ENCODE measurements at places on chromosomes 4 and X.

DNA sequence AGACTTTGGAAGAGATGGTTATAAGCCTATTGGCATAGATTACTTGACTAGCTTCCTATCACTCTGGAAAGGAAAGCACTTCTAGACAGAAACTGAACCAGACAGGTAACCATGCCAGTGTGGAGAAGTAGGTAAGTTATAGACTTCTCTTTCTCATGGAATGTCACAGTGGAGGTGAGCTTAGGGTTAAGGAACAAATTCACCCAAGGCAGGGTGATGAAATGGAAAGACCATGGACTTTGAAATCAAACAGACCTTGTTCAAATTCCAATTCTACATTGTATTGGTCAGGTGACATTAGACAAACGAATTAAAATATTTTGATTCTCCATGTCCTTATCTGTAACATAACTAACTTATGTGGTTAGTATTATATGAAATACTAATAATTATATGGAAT, 7.7 kb upstream of the RAP1GDS1 start:
- DNase-seq: no peak

DNA sequence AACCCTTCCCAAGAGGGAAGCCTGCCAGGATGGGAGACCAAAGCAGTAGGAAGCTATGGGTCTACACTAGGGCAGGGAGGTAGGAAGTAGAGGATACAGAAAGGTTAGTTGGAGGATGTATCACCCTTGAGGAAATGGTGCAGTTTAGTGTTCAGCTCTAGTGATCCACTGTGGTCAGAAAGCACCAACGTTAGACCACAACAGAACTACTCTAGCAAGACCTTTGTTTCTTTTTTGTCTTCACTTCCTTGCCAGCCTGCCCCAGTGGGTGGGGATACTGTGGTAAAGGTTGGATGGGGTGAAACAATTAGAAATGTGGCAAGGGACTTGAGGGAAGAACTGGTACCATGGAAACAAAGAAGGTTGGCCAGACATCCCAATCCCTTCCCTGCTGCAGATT, 83.3 kb downstream of the DDIT4L start:
- DNase-seq: no peak

- no peak for DNase-seq
Observed at GRCh38 chr4:90624781-90625180, 497.6 kb downstream of the CCSER1 start.

- DNase-seq: no peak
Observed at GRCh38 chrX:21972721-21973120, 32.2 kb downstream of the SMS start.

DNA sequence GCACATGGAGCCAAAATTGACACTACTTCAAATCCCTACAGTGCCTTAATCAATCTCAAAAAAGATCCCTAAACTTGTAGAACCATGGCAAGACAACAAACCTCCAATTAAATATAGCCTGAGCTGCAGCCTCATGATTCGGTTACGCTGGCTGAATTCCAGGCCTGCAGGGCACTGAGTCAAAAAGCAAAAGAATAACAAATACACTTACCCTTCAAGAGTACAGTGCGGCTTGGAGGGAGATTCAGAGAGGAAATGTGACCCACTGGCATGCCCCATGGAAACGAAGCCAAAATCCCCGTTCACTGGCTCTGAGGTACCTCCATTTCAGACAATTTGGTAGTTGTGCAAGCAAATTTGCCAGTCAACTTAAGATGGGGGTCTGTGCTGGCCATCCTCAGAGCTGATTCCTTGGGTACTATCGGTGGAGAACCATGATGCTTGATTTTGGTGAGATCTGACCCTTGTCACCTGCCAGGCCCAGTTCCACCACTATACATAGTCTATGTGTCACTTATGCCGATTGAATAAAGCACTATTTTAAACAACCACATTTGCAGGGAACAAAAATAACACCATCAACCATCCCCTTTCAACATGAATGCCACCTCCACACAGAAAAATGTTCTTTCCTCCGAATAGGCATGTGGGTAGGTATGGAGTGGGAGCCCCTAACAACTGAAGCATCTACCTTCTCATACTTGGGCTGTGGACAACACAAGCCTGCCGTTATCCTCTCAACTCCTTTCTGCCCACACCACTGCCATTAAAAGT, 2.1 kb downstream of the C4orf54 start:
- DNase-seq: no peak

GRCh38 chr4:133152831-133153481, 3.9 kb downstream of the PCDH10 start:
- no peak for DNase-seq

GRCh38 chr4:39256436-39256835, 74.1 kb downstream of the WDR19 start:
- DNase-seq: no peak

DNA sequence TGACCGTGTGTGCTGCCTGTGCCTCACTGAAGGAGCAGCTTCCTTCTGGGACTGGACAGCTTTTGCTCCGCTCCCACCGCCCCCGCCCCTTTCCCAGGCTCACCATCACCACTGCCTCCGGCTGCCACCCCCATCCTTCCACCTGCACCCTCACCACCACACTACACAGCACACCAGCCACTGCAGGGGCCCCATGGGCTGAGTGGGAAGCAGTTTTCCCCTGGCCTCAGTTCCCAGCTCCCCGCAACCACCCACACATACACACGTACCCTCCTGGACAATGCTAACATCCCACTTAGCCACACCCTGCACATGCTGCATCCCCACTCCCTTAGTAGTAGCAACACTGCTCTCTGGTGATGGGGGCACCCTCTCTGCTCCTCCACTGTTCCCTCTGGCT, 29.6 kb upstream of the COX18 start:
- DNase-seq: no peak

DNA sequence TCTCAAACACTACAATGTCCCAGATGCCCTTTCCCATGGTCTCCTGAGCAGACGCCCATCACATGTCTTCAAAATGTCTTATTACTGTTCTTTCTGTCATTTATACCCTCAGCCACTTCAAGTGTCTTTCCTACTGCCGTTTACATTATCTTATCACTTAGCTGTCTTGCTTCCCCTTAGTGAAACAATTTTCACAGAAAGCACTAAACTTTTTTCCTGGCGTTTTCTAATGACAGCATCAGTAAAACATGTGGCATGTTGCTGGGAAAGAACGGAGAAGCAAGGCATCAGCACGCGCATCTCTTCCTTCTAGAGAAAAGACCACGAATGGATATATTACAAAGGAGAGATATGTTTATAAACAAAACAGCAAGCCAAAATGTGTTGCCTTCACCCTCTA, 189.7 kb upstream of the SLIT2 start:
- no peak for DNase-seq

GRCh38 chr4:90444904-90445303, 317.7 kb downstream of the CCSER1 start:
- no peak for DNase-seq

DNA sequence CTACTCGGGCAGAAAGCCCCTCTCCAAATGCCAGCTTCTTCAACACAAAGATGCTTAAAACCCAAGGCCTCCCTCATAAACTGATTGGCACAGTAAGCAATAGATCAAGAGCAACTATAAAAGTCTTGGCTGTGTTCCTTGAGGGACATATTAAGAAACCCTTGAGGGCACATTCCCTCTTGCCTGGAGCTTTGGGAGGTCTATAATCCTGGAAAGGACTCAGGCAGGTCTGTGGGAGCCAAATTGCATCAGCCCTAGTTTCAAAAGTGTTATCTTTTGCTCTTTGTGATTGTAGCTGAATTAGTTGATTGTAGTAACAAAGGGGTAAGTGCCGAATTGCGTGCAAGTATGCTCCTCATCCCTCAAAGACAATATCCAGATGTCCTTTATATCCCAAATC, 18.6 kb upstream of the SETD7 start:
- DNase-seq: no peak

DNA sequence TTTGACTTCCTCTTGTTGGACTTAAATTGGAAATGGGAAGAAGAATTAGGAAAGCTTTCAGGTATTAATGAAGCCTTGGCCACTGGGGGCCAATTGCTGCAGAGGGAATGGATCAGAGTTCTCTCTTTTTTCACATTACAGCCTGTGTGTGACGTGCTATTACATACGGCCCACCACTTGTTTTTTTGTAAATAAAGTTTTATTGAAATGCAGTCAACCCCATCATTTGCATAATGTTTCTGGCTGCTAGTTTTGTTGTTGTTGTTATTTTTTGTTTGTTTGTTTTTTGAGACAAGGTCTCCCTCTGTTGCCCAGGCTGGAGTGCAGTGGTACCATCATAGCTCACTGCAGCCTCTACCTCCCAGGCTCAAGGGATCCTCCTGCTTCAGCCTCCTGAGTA, 98.4 kb downstream of the ASMT start:
- DNase-seq: no peak

GRCh38 chr4:185108669-185109068, 34.4 kb upstream of the SLC25A4 start:
- DNase-seq: no peak

DNA sequence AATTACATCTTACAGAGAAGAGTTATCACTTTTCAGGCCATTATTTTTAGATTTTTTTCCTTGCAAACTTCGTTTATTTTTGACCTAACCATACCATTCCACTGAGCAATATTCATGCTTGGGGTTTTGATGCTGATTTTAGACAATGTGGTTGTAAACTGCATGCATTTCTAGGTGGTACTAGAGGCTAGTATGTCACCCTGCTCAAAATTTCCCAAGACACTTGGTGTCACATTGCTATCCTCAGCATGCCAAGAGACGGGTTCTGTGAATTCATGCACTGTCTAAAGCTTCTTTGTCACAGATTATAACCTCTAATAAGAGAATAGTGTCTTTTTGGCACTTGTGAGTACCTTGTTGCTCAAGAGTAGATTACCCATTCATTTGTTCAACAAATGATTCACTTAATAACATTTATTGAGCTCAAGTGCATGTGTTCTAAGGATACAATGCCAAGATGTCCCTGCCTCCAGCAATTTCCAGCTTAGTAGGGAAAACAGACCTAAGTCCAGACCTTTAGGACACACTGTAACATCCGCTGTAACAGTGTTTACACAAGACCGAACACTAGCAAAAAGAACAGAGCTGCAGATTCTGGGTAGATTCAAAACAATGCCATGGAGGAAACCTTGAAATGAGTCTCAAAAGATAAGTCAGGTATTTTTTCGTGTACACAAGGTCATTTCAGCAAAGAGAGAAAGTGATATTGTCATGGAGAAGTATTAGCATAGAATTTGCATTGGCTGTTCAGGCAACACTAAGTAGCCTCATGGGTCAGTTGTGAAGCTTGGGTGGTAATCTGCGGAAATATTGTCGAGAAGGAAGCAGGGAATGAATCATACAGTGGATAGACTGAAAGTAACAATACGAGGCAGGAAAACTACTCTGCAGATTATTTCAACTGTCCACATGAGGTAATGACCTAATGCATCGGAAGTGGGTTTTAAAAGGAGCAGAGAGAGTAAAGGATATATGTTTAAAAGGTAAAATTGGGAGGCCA, 515.1 kb upstream of the ZFP42 start:
- DNase-seq: no peak

DNA sequence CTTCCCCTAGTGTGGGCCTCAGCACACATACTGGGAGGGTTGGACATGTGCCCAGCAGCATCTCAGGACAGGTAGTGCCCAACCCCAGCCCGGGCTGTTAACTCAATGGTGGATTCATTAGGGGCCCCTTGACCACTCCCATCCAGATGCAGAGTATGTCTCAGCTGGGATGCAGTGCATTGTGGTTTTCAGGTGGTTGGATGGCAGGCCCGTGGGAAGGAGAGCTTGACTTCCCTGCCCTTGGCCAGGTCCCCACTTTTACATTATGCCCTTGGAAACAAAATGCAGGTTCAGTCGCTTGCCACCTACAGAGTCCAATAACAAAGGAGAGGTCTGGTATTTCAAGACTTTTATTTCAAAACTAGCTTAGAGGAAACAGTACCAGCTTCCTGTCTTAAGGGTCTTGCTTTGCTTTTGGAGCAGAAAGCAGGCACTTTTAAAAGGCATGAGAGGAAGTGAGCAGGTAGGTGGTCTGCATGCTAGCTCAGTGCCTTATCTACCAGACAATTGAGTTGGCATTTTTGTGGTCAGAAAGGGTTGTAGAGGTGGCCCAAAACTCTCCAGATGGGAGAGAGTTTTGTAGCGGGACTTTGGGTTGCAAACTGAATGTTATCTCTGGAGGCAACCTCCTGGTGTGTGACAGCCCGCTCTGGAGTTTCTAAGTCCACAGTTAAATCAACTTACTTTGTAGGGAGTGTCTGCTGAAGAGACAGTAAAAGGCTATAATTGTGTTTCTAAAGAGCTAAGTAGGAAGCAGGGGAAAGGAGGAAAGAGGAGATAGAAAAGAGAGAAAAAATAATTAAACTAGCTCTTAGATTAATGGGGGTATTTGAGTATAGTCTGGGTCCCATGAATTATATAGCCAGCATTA, 171.0 kb downstream of the GALNTL6 start:
- no peak for DNase-seq

- no peak for DNase-seq
Observed at GRCh38 chr4:10643600-10644425, 40.8 kb downstream of the CLNK start.

DNA sequence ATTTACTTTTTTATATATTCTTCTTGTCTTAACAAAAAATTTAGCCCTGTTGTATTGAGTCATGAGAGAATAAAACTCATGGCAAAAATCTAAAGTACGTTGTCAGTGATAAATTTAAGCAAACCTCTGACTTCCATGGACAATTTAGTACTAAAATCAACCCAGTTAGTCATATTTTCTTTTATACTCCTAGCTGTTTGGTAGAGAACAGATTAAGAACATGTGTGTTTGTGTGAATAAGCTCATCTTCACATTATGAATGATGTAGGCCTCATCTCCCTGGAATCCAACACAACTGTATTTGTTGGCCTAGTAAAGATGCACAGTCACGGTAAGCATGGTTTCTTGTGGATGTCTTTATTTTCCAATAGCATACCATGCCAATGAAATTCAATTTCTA, 40.8 kb upstream of the FAM47B start:
- DNase-seq: no peak

GRCh38 chr4:119039779-119040178, 95.9 kb upstream of the MYOZ2 start:
- DNase-seq: no peak

DNA sequence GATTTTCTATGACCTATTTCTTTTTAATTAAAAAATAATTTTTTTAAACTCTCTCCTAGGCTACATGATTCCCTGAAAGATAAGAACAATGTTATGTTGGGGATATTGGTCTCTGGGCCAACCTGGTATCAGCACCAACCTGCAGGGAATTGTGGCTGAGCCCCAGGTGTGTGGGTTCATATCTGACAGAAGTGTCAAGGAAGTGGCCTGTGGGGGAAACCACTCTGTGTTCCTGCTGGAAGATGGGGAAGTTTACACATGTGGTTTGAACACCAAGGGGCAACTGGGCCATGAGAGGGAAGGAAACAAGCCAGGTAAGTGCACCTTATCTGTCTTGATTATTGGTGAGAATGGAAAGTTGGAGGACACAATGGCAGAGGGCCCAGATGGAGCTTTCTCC, 13.5 kb downstream of the HERC3 start:
- no peak for DNase-seq
